ENCODE measurements at places on chromosomes 3 and 15.

- no peak for DNase-seq
Observed at GRCh38 chr3:114427285-114428043, 133.6 kb downstream of the TIGIT start.

- no peak for DNase-seq
Observed at GRCh38 chr3:64082961-64083541, 59.8 kb upstream of the PSMD6 start.

GRCh38 chr3:72533591-72534473 is 314.4 kb downstream of the SHQ1 start:
- DNase-seq, result no peak

- no peak for DNase-seq
Observed at GRCh38 chr3:12287727-12288181, 1.1 kb upstream of the PPARG start.

DNA sequence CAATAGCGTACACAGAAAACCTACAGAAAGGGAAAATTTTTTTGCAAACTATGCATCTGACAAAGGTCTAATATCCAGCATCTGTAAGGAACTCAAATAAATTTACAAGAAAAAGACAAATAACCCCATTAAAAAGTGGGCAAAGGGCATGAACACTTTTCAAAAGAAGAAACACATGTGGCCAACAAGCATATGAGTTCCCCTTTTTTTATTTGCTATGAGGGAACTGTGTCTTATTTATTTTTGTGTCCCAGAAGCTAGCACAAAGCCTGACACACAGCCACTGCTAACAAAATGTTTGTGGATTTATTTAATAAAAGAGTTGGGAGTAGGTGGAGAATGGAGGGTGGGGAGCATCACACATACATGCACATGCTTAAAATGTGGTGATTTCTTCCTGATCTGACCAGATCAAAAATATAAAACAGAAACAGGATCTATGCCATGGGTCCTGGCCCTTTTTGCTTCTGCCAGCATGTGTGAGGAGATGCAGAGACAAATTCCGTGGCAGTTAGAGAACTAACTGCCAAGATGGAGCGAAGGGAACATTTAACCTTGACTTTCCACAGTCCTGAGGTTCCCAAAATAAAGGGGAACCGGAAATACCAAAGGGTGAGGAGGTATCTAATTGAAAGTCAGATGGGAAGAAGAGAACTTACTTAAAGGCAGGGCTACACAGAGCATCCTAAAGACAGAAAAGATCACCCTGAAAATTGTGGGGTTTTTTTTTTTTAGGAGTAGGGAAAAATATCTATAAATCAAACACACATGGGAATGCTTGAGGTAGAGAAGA is at the start of gene TMEM202:
Gene TMEM202, plus strand, starts transcription at position 510 of the 793 bp plus-strand sequence. Its CDS starts 22 bp downstream, at position 532.
- no peak for DNase-seq

DNA sequence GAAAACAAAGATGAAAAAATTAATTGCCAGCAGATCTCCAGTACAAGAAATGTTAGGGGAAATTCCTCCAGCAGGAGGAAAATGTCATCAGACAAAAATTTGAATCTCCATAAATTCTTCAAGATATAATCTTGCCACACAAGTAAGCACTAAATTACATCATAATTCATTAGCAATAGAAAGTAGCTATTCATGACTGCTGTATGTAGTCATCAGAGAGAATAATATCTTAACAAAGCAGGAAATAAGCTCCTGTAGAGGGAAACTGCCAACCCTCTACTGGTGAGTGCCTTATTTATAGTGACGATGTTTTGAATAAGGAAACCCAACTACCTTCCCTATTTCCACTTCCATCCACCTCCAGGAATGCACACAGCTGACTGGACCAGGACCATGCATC is 15.8 kb upstream of the SLC27A2 start:
- DNase-seq, result no peak

DNA sequence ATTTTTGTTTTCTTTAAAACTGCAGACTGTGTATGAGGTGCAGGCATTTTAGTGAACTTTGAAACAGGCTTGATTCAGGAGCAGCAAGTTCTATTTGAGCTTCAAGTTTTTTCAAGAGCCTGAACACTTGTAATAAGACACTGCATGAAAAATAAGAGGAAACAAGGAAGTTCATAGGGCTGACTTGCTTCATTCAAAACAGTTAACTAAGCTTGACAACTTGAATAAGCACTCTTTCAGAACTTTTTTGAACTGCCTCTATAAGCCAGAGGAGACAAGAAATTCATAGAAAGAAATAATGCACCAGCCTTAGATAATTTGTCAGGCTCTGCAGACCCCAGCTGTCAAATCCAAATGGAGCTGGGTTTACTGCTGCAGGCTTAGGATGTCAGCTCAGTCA is 130.2 kb downstream of the SSR3 start:
- DNase-seq, result no peak

- no peak for DNase-seq
Observed at GRCh38 chr3:64218746-64219145, 6.5 kb downstream of the PRICKLE2 start.
